Occipital lobe (tissue), 3 donors: ENCODE measurements at places on chromosomes 16 and 17. TPM values are rescaled to one million over a fixed set of nuclear protein-coding genes. Genes with fewer than 3 reads are reported as not detected.

DNA sequence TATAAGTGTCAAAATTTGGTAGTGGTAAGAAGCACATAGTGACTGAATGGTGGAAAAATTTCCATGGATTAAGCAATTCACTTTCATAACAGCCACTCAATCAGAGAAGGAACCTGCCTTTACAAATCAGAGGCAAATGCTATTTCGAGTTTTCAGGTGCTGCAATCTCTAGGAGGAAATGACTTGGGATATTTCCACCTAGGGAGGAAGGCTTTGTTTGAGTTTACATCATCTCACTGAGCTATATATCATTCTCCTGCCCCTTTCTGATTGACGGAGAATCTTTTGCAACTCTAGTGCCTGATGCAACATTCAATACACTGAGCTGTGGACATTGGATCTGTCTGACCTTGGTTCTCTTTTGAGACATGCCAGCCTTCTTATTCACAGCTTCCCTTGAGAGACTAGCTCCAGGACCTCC lies 26.3 kb downstream of the MARCHF10 start:
- no peak for DNase-seq

DNA sequence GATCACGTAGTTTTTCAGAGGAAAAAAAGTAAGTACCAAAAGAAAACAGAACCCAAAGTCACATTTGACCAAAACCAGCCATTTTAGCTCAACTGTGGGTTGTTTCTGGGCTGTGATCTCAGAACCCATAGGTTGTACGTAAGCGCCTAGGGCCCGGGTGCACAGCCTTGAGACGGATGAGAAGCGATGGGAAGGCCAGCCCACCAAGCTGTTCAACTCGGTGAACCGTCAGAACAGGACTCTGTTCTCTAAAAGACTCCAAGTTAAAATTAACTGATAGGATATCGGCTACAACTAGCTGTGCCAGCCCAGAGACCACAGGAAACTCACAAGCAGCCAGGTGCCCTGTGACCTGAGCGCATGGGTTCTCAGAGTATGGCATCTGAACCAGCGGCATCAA lies 28.3 kb downstream of the USP22 start:
- DNase-seq: no peak

DNA sequence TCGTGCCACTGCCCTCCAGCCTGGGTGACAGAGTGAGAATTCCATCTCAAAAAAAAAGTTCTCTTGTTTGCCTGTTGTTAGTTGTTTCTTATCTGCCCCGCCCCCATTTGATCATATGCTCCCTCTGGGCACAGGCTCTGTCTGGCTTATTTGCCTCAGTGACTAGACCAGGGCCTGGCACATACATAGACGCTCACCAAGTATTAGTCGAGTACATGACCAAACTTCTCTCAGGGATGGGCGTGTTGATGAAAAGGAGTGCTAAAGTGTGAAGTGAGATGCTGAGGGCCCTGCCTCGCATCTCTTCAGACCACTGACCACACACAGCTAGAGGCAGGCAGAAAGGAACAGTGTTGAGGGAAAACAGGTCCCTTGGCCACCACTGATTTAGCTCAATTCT lies 3.3 kb upstream of the HELZ start:
- DNase-seq: no peak

Gene TMEM100
- 3.3 TPM for total RNA-seq
